ENCODE measurements at places on chromosomes 5 and 9.

- no peak for DNase-seq
These were observed 504.6 kb upstream of the BRINP1 start for GRCh38 chr9:119873877-119874276.

GRCh38 chr5:133265257-133265656, 213.4 kb downstream of the HSPA4 start:
- DNase-seq, result no peak

- DNase-seq, result no peak
These were observed 5.4 kb downstream of the RGS3 start for GRCh38 chr9:113468716-113469448.

GRCh38 chr5:166803058-166803457, 1488.4 kb upstream of the WWC1 start:
- DNase-seq, result no peak

DNA sequence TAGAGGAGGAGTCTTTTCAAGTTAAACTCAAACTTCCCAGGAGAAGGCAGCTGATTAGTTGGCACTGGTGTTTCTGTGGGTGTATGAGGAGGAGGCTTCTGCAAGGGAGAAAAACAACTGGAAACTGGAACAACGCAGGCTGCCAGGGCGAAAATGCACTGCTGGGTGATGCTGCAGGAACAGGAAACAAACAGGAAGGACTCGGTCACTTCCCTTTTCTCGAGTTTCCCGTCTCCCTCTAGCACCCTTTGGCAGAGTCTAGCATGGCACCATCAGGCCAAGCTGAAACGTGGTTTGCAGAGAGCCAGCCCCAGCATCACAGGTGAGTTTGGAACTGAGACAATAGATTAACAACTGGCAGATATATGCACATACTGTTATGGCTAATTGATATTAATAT, 77.5 kb upstream of the CAST start:
- no peak for DNase-seq

DNA sequence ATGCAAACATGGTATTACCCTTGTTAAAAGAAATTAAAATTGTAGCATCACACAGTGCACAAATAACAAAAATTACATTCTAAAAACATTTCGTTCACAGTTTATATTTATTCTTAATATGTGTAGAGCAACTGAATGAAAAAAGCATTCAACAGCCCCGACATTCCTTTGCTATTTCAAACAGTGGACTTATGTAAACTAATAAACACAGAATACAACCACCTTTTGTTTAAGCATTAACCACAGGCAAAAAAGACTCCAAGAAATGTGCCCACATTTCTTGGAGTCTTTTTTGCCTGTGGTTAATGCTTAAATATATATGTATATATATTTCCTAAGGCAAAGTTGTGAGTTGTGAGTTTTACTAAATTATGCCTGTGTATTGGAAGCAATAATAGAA, 532.5 kb upstream of the DAP start:
- DNase-seq, result no peak

DNA sequence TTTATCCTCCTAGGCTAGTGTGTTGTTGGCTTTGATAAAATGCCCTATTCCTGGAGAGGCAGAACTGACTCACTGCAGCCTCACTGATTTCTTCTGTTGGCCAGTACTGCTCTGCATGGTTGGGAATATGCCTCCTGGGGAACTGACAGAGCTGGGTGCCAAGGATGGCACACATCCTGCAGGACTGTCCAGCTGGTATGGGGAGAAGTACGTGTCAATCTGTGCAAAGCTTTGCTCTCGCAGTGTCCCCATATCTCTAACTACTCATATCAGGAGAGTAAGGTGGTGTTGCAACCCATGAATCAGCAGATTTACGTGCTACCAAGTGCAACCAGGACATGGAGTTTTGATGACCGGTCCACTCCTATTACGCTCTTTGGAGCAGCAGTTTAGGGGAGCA, 74.7 kb downstream of the TEK start:
- DNase-seq, result no peak
